Activated T-helper 1 cell treated with anti-CD3 and anti-CD28 coated beads, Interleukin-12 subunit alpha, Interleukin-12 subunit beta, Interleukin-2, Interleukin-4 antibody, amounts not matched to agents 30 ng/mL and 10 ng/mL and 1 ng/mL, durations not matched to agents 14 hours and 24 hours and 36 hours (primary cell): ENCODE measurements at places on chromosomes 11 and 22. TPM values are rescaled to one million over a fixed set of nuclear protein-coding genes. Genes with fewer than 3 reads are reported as not detected.

The MFRP gene
- not detected in 2 replicates for total RNA-seq

The CASP4 gene
- total RNA-seq = 32.9 and 34.0 TPM in 2 replicates

DNA sequence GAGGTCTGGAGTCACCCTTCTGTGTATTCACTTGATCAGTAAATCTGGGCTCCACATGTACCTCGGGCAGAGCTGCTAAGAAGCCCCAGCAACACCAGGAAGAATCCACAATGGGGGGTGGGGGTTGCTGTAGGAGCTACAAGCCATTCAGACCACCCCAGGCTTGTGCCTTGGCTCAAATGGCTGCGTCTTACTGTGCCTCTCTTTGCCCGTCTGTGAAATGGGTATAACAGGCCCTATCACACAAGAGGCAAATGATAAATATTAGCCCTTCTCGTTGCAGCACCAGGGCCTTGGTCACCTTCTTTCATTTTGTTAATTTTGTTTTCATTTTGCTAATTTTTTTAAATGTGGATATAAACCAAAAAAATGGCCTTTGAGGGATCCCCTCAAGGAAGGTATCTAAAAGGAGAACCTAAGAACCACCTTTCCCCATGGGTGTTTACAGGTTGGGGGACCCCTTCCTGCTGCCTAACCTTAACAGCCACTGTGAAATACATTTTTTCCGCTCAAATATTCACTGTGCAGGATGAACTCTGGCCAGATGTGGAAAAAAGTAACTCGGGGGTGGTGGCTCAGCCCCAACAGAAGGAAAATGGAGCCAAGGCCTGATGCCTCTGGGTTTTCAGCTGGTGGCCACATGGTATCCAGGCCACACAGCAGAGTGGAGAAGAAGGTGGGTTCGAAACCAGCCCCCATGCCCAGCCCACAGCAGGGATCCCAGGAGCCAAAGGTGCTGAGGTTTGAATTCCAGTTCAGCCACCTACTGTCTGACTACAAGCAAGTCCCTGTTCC, 284.0 kb downstream of the MN1 start:
- H3K36me3 ChIP-seq = no peaks in the 10 kb centered on the region
- no peaks in the 10 kb centered on the region for H3K4me1 ChIP-seq
- H3K27me3 ChIP-seq = no peaks in the 10 kb centered on the region
- DNase-seq = no peak
- H3K27ac ChIP-seq = no peak overlapping the region
- no peak overlapping the region for H3K4me3 ChIP-seq

DNA sequence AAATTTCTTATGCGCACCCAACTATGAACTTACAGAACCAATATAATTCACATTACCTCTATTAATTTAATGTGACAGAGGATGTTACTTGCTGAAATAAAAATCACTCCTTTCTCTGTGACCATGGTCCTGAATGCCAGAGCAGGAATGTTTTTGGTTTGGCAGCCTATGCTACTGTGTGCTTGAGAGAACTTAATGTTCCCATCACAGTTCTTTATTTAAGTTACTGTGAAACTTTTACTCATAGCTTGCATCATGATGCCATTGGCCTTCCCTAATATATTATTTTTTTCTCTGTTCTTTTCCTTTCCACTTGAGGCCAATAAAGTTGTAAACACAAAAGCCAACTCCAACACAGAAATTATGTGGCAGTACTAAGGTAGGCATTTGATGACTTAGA, 142.2 kb downstream of the FAM76B start:
- peaks cover 2% of the 10 kb centered on the region for H3K36me3 ChIP-seq
- H3K4me3 ChIP-seq = no peak overlapping the region
- DNase-seq = no peak
- peaks cover 4% of the 10 kb centered on the region for H3K4me1 ChIP-seq
- H3K27me3 ChIP-seq = peaks cover 12% of the 10 kb centered on the region

- no peaks in the 10 kb centered on the region for H3K36me3 ChIP-seq
- no peak for DNase-seq
- no peaks in the 10 kb centered on the region for H3K27me3 ChIP-seq
- no peaks in the 10 kb centered on the region for H3K4me1 ChIP-seq
- H3K27ac ChIP-seq = no peak overlapping the region
- no peak overlapping the region for H3K4me3 ChIP-seq
Observed at GRCh38 chr22:48695251-48695650, 1132.4 kb downstream of the BRD1 start.
